Stimulated activated CD8-positive, alpha-beta memory T cell treated with anti-CD3 and anti-CD28 coated beads, Interleukin-15, amount 100 ng/mL, for 4 hours (primary cell): ENCODE measurements at places on chromosomes 4 and X.

DNA sequence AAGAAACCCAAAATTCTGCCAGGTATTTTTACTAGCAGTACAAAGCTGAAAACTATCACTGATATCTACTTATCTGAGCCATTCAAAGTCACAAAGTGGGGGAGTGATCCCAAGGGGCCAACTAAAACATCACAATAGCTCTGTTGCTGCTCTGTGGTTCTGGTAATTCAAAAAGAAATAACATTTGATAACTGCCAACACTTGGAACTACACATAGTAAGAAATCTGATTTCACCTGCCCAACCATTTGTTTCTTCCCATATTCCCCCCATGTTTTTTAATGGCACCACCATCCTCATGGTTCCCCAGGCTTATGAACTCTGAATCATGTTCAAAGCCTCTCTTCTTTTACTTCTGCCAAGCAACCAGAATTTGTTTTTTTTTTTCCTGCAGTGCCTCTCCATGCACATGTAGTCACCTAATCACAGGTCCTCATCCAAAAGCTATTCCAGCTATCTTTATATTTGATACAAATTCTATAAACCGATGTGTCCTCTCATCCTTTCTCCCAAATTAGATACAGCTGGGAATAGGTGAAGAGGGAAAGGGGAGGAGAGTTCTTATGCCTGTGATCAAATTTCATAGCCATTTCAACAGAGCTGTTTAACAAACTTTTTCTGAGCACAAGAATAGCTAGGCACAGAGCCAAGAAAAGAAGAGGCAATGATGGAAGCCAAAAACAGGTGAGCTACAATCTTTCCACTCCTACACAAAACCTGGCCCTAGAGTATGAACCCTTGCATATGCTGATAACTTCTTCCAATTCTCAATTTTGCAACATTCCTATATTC, 7.7 kb downstream of the AMMECR1 start:
- no peak for DNase-seq

- no peak for DNase-seq
These were observed 23.3 kb downstream of the BRCC3 start for GRCh38 chrX:155094468-155095061.

DNA sequence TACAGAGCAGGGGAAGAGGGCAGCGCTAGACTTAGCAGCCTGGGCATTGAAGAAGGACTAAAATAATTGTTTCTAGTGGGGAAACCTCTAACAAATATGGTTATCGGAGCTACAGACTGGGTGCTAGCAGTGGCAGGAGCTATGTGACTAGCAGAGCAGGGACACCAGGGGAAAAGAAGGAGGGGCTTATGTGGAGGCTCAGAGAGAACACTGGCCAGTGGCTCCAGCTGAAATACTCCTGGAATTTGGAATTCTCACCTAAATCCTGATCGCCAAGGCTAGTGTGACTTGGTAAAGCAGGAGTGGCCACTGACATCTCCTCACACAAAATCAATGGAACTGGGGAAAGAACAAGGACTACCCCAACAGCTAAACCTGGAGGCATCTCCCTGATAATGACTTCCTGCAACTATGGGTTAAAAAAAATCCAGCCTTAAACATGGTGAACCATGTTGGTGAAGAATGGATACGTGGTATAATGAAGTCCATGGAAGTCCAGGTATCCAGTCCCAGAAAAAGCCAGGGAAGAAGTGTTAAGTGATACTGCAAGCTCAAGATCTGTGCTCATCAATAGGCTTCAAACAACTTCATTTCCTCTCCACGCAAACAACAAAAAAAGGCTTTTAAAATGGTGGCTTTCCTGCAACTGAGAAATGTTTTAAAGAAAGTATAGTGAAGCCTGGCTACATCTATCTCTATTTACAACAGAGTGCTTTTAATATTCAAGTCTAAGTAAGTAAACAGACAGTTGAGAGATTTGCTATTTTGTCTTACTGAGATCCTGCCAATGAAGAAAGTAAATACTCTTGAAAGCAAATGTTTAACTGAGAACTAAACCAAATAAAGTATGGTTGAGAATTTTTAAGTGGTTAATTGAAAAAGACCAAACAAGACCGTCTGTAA, 1.8 kb downstream of the TAPT1 start:
- no peak for DNase-seq

GRCh38 chr4:22410645-22411247, 105.1 kb downstream of the ADGRA3 start:
- no peak for DNase-seq

- no peak for DNase-seq
These were observed 169.2 kb upstream of the RBPJ start for GRCh38 chr4:26151615-26152014.

GRCh38 chr4:8171266-8171665, 12.7 kb upstream of the ABLIM2 start:
- no peak for DNase-seq

- no peak for DNase-seq
These were observed 42.5 kb downstream of the VGLL1 start for GRCh38 chrX:136574548-136574947.

DNA sequence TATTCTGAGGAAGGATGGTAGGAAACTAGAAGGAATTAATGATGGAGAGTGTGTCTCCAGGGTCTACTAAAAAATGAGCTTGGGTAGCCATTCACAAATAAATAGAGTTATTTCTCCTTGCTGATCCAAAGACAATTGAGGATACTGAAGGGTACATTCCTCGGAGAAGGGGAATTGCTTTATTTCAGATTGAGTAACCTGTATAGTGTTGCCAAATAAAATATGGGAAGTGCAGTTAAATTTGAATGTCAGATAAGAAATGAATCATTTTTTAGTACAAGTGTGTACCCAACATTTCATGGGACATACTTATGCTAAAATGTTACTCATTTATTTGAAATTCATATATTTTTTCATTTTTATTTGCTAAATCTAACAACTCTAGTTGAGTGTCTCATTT, 16.0 kb upstream of the VSIG1 start:
- DNase-seq: no peak

GRCh38 chr4:189513421-189513820, 427.3 kb upstream of the FRG1 start:
- DNase-seq: no peak

- no peak for DNase-seq
These were observed 15.4 kb downstream of the IRAK1 start for GRCh38 chrX:154004315-154004714.

GRCh38 chrX:46298821-46299220, 246.4 kb downstream of the ZNF674 start:
- no peak for DNase-seq

DNA sequence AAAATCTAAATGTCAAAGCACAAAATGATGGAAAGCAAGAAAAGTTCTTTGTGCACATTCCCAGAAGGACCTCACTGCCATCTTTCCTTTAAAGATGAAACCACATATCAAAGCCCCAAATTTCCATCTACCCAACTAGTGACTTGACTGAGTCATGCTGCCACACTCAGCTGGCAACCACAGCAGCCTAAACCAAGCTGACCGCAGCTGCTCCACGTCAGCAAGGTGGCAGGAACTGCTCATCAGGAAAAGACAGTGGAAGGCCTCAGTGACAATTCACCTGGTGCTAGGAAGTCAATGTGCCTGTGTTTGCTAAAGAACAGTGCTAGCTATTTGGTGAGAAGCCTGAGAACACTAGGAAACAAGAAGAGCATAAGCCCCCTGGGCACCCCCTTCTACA, 26.1 kb downstream of the ACOX3 start:
- DNase-seq: no peak

- DNase-seq: no peak
These were observed 75.1 kb downstream of the MXRA5 start for GRCh38 chrX:3271183-3271833.

- DNase-seq: no peak
These were observed 63.2 kb upstream of the ALB start for GRCh38 chr4:73340917-73341316.

DNA sequence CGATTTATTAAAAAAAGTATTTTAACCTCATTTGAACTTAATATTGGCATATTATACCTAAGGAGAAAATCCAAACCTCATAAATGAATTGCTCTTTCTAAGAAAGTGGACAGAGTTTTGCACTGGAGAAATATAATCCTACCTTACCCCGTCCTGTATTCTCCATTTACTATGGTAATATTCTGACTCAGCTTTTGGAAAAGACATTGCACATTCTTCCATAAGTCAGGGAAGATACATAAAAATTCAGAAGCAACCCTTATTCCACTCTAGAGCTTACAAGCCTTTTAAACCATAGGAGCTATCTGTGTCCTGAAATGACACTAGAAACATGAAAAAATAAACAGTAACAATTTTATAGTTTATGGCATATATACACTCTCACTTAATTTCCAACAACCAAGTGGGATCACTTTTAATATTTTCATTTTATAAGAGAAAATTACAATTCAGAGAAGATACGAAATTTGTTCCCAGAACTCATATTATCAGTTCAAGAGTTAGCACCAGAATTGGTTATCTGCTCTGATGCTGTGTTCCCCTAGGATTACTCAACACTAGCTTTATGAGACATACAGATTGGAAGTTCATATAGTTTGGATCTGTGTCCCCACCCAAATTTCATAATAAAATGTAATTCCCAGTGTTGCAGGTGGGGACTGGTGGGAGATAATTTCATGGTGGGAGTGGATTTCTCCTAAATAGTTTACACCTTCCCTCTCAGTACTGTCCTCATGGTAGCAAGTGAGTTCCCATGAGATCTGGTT, 359.4 kb downstream of the ARAP2 start:
- no peak for DNase-seq

DNA sequence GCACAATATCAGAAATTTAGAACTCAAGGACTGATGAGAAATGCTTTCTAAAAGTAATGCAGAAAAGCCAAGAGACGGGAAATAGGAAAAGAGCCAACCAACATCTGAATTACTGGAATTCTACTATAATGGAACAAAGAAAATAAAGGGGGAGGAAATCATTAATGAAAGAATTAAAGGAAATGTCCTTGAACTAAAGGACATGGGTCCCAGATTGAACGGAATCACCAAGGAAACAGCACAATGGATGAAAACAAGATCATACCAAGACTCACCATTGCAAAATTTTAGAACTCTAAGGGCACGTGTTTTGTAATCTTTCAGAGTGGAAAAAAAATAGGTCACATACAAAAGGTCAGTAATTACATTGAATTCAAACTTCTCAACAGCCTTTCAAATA, 35.9 kb downstream of the HPGDS start:
- no peak for DNase-seq

DNA sequence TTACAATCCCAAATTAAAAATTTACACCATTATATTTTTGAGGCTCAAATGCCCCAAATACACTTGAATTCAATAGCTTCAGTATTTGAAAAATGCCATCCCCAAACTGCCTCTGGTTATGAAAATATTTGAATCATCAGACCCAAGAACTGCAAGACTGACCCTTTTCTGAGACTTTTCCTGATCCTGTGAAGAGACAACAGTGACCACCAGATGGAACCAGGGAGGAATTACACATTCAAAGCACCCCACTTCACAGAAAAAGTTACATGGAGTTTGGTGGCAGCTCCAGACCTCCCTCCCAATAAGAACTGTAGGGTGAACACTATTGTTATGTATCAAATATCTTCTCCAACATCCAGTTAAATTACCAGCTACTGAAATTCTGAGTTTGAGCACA, 44.0 kb upstream of the SCD5 start:
- no peak for DNase-seq

GRCh38 chr4:83405844-83406816, 49.5 kb downstream of the HELQ start:
- DNase-seq: no peak

- no peak for DNase-seq
These were observed 94.7 kb upstream of the PUDP start for GRCh38 chrX:7242613-7243012.

DNA sequence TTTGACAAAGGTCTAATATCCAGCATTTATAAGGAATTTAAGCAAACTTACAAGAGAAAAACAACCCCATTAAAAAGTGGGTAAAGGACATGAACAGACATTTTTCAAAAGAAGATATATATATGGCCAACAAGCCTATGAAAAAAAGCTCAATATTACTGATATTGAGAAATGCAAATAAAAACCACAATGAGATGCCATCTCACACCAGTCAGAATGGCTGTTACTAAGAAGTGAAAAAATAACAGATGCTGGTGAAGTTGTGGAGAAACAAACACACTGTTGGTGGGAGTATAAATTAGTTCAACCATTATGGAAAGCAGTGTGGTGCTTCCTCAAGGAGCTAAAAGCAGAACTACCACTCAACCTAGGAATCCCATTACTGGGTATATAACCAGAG, 91.6 kb upstream of the EFHC2 start:
- DNase-seq: no peak

GRCh38 chr4:12635629-12636028, 848.5 kb downstream of the RAB28 start:
- no peak for DNase-seq

- no peak for DNase-seq
These were observed 237.4 kb downstream of the DCLK2 start for GRCh38 chr4:150315691-150316090.

DNA sequence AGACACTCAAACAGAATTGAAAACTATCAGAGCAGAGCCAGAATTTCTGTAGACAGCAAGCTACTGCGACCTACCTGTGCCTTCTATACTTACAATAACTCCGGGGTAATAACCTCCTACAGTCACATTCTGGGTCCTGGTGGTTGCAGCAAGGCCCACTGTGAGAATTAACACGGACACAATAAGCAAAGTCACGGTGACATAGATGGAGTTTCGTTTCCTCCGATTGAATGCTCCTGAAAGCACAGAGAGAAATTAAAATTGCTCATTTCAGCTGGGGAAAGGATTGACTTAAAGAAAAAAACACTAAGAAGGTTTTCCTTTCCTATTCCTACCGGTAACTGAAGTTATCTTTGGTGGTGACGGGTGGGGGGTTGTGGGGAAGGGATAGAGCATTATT, 7.0 kb downstream of the TMEM255A start:
- no peak for DNase-seq

- DNase-seq: no peak
These were observed 39.1 kb upstream of the ANXA3 start for GRCh38 chr4:78512357-78512920.

GRCh38 chr4:38857354-38858096, 908 bp upstream of the TLR6 start:
- no peak for DNase-seq

GRCh38 chr4:98305576-98305975, 44.4 kb downstream of the RAP1GDS1 start:
- no peak for DNase-seq

DNA sequence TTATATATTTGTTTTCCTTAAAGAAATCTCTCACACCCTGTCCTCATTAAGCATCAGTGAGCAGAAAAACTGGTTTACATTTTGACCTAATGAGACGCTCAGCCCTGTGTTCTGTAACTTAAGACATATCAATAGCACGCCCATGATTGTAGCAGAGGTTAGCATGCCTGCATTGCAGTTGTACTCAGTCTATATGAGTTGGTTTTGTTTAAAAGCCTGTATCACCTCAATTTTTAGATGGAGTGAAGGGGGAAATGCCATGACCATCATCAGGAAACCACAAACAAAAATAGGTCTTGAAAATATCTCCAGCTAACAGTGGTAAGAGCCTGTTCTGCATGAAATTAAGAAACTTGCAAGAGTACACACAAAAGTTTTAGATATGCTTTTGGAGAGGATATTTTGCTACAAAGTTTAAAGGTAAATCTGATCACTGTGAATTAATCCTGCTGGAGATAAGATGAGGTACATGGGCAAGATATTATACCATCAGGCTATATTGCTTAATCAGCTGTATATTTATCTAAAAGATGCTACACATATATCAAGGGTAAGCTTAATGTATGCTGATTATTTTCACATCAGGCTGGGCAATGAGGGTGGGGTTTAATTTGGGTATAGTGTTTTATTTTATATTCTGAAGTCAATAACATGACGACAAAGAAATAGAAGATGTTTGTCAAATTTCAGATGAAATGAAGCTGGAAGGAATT, 13.1 kb upstream of the COQ2 start:
- DNase-seq: no peak

- DNase-seq: no peak
These were observed 52.1 kb downstream of the PDGFRA start for GRCh38 chr4:54281054-54281766.
